Daoy (cell line): ENCODE measurements at places on chromosomes 7 and 10. TPM values are rescaled to one million over a fixed set of nuclear protein-coding genes. Genes with fewer than 3 reads are reported as not detected.

TMUB1 gene
- total RNA-seq, result 51.2 and 61.3 TPM in 2 replicates

SDK1 gene
- 4.2 and 5.0 TPM in 2 replicates for total RNA-seq

DDC gene
- total RNA-seq, result not detected in 2 replicates

ZNF727 gene
- total RNA-seq, result not detected in 2 replicates
